CD4-positive, alpha-beta T cell treated with Interleukin-10 for 1 hour (primary cell): ENCODE measurements at places on chromosomes 5 and 9.

DNA sequence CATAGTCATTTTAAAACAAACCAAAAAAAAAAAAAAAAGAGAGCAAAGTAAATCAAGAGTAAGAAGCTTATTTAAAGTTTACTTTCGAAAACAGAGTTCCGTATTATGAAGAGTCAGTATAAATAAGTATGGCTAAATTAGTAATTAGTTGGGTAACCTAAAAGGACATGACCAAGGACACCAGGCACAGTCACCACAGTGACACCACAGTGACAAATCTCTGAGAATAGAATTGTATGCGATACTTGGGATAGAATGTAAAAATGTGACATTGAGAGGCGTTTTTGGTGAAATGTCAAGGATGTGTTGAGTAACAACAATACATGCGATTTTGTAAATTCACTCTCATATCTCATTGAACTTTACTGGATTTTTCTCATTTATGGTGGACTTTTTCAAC, 150.9 kb upstream of the SPEF2 start:
- DNase-seq = no peak

DNA sequence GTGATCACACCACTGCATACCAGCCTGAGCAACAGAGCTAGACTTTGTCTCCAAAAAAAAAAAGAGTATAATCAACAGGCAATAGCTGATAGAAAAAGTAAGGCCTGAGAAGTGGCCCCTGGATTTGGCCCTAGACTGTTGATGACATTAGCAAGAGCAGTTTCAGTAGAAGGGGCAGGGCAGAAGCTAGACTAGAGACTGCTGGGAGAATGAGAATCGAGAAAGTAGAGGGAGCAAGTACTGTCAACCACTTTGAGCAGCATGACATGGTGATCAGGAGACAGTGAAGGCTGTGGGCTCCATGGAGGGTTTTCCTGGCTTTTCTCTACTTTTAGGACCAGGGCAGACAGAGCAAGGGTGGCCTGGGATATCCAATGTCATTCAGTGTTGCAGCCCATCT, 34.9 kb upstream of the B4GALT1 start:
- no peak for DNase-seq

DNA sequence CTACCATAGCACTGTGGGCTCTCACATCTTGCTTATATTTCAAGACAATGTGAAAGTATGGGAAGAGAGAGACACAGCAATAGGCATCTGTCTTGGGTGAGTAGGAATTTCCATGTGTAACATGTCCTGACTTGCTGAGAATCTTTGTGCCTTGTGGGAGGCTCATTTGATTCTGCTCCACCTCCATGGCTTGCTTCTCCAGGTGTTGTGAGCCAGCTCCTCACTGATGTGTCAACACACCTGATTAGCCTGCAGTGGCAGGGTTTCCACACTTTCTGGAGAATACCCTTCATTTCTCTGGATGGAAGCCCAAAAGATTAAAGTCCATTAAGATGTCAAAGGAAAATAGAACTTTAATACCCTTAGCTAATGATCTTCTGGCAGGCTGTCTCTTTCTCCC, 613.6 kb downstream of the ZNF608 start:
- no peak for DNase-seq

DNA sequence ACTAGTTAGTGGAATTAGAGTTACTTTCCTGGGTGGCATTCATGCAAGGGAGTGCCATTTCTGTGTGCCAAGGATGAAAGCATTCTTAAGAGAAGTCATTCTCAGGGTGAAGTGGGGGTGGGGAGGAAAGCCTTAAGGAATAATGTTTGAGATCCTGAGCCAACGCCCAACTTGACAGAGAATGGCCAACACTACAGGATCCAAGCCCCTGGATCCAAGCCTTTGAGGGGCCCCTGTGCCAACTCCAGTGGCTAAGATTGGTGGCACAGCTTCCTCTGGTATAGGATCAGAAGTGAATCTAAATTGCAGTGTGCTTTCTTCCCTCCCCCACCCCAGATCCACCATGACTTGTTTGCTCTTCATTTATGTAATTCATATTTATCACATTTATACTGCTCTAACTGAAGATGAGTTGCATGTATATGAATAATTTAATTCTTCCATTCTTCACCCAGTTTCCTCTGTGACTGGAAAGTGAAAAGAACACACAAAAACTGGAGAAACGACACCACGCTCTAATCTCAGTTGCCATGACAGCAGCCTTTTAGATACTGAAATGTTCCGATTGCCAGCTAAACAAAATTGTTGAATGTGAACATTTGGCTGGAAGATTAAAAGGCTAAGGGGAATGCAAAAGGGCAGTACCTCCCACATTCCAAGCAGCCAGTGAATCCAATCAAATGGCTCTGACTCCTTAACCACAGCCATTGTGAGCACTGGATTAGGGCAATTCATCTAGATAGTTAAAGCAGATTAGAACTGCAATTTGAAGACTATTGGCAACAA, 4.5 kb downstream of the ZNF608 start:
- no peak for DNase-seq

GRCh38 chr5:174794931-174795672, 70.7 kb downstream of the MSX2 start:
- DNase-seq = no peak

GRCh38 chr9:22840641-22841040, 394.0 kb downstream of the DMRTA1 start:
- DNase-seq = no peak
